ENCODE measurements at places on chromosomes 7 and 10.

GRCh38 chr10:72796042-72796441 lies 97.5 kb upstream of the OIT3 start:
- DNase-seq = no peak

- DNase-seq = no peak
These were observed 253.6 kb downstream of the WDR37 start for GRCh38 chr10:1309617-1310270.

- DNase-seq = no peak
These were observed 5.2 kb downstream of the CCNY start for GRCh38 chr10:35341521-35341920.

DNA sequence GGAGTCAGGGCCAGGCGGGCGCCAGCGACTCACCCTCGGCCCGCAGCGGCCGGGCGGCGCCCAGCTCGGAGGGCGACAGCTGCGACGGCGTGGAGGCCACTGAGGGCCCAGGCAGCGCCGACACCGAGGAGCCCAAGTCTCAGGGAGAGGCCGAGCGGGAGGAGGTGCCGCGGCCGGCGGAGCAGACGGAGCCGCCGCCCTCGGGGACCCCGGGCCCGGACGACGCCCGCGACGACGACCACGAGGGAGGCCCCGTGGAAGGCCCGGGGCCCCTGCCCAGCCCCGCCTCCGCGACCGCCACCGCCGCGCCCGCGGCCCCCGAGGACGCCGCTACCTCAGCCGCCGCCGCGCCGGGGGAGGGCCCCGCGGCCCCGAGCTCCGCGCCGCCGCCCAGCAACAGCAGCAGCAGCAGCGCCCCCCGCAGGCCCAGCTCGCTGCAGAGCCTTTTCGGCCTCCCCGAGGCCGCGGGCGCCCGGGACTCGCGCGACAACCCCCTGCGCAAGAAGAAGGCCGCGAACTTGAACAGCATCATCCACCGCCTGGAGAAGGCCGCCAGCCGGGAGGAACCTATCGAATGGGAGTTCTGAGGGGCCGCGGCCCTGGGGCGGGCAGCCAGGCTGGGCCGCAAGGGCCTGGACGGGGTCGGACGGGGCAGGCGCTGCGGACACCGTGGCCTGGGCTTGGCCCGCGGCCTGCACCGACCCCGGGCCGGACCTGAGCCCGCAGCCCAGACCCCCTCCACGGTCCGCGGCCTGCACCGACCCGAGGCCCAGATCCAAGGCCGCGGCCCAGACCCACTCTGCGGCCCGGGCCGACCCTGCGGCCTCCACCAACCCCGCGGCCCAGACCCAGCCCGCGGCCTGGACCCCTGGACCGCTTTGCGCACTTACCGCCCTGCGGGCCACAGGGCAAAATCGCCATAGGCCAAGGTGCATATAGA lies 37.9 kb upstream of the SH2B2 start:
- DNase-seq = no peak

- no peak for DNase-seq
These were observed 33.2 kb upstream of the CABCOCO1 start for GRCh38 chr10:61629576-61629975.

DNA sequence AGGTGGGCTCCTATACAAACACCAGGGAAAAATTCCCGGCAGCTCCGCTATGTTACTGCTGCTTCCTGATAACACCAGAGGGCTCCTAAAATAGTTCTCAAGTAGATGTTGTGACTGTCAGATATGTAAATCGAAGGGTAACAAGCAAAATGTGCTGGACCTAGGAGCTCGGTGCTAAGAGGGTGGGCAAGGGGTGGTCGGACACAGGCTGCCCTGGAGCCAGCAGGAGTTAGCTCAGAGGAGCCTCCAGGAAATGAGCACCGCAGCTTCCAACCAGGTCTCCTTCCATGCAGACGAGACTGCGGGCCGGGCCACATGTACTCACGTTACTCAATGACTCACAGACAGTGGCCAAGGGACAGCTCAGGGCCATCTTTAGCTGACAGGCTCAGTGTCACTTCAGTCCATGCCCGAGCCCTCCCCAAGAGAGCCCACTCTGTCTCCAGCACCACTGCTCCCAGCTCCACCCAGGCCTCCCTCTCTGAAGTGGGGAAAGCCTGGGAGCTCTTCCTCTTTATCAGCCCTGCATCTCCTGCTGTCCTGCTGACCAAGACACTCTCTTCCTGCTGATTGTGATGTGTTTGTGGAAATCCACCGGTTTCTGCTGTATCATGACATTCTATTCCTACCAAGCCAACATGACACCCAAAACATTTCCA lies 37.2 kb upstream of the TMEM273 start:
- DNase-seq = no peak

DNA sequence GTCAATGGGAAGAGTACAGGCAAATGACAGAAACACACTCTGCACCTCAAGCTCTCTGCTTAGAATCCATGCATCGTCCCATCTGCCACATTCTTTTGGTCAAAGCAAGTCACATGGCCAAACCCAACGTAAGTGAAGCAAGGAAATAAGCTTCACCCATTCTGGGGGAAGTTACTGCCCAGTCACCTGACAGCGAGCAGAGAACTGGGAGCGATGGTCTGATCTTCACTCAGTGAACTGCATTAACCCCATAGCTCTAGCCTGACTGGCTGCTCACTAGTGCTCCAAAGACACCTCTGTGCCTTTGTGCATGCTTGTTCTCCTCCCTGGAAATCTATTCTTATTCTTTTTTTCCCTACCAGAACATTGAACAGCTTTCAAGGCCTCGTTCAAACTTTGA lies 89.9 kb downstream of the APBB1IP start:
- no peak for DNase-seq

GRCh38 chr10:33697016-33697415 lies 362.5 kb upstream of the NRP1 start:
- no peak for DNase-seq

DNA sequence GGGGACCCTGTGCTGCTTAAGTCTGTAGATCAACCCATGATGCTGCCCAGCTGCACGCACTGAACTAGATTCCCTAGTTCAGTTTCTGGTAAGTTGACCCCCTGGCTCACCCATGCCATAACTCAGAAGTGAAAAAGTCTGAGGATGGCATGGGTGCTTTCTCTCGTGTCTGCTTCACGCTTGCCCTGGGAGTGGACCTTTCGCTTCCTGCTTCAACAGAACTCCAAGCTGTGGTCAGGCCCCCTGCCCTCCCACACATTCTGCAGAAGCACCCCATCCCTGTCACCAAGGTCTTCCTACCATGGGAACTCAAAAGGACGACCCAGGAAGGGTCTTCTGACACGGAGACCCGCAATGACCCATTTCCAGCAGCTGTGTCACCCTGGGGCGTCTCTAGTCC lies 39.9 kb downstream of the LRRC18 start:
- no peak for DNase-seq

Measured in stimulated activated CD4-positive, alpha-beta T cell treated with anti-CD3 and anti-CD28 coated beads, Interleukin-1b, Interleukin-23, amount 100 ng/mL, for 1 hour (primary cell).